MCF 10A (cell line): ENCODE measurements at places on chromosomes 6 and 20.

DNA sequence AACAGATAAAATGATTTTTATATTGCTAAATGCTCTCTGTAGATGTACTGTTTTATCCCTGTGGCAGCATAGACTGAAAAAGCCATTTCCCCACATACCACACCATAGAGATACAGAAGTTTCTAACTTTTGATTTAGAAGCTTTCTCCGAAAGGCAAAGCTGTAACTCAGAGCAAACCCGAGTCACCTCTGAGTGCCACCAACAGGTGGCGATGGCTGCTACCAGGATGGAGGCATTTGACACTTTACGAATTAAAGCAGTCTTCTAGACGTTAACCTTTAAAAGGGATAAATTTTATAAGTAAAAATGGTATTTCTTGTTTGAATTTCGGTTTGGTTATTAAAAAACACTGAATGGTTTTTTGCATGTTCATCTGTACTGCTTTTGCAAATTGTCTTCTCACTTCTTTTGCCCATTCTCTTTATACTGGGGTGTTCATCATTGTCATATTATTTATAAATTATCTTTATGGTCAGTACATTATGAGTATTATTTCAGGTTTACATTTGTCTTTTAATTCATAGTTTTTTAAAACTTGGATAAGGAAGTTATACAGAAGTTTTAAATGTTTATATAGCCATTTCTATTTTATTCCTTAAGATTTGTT, 201.0 kb upstream of the CEP162 start:
- H3K27ac ChIP-seq = no peak overlapping the region
- peak; percentile 66 for DNase-seq
- no peaks in the 10 kb centered on the region for H3K36me3 ChIP-seq
- no peaks in the 10 kb centered on the region for H3K27me3 ChIP-seq

DNA sequence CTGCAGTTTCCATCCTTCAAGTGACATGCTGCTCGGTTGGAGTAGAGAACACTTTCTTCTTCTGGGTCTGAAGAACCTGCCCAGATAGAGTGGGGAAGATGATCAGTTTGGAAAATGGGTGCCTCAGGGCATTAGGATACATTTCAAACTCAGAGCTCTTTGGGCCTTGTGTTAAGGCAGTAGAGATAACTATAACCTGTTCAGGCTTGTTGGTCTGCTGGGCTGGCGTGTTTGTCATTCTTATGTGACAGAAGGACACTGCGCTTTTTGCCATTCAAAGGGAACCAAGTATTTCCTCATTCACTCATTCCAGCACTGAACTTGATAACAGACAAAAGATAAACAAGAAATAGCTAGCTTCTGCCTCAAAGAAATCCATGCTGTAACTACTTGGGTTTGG, 3.8 kb downstream of the TOMM34 start:
- peaks cover 67% of the 10 kb centered on the region for H3K36me3 ChIP-seq
- peak overlapping the region; percentile 24 for H3K27ac ChIP-seq
- no peaks in the 10 kb centered on the region for H3K27me3 ChIP-seq
- H3K4me1 ChIP-seq = peaks cover 42% of the 10 kb centered on the region
- no peak for DNase-seq

DNA sequence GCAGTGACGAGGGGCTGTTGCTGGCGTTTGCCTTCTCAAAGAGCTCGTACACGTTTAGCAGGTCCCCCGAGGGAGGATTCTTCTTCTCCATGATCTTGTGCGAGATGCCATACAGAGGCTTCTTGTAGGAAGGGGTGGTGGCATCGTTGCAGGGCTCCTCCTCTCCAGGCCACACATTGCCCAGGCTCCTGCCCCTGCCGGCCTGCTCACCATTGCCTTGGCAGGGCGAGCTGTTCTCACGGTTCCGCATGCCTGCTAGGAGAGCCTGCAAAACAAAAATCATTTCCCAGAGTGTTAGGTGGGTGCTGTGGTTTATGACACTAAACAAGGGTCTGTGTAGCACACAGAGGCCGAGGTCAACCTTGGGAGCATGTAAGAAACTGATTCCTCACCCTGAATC, 42.7 kb downstream of the MTRES1 start:
- H3K27ac ChIP-seq = no peak overlapping the region
- H3K4me1 ChIP-seq = no peaks in the 10 kb centered on the region
- H3K36me3 ChIP-seq = peaks cover 6% of the 10 kb centered on the region
- no peaks in the 10 kb centered on the region for H3K27me3 ChIP-seq
- H3K4me3 ChIP-seq = no peak overlapping the region

GRCh38 chr20:51104960-51105920, 82.3 kb upstream of the KCNG1 start:
- no peak for DNase-seq
- H3K27me3 ChIP-seq = peaks cover 25% of the 10 kb centered on the region
- H3K4me3 ChIP-seq = no peak overlapping the region
- no peaks in the 10 kb centered on the region for H3K36me3 ChIP-seq

GRCh38 chr20:17854307-17854903, 114.2 kb downstream of the SNX5 start:
- DNase-seq = peak; percentile 52
- no peaks in the 10 kb centered on the region for H3K36me3 ChIP-seq
- no peak overlapping the region for H3K4me3 ChIP-seq
- H3K4me1 ChIP-seq = peaks cover 19% of the 10 kb centered on the region
- H3K27me3 ChIP-seq = no peaks in the 10 kb centered on the region

GRCh38 chr6:155628306-155628705, 172.7 kb upstream of the NOX3 start:
- no peak overlapping the region for H3K4me3 ChIP-seq
- H3K36me3 ChIP-seq = peaks cover 6% of the 10 kb centered on the region
- no peaks in the 10 kb centered on the region for H3K27me3 ChIP-seq
- no peak overlapping the region for H3K27ac ChIP-seq
- H3K4me1 ChIP-seq = no peaks in the 10 kb centered on the region
- DNase-seq = no peak

DNA sequence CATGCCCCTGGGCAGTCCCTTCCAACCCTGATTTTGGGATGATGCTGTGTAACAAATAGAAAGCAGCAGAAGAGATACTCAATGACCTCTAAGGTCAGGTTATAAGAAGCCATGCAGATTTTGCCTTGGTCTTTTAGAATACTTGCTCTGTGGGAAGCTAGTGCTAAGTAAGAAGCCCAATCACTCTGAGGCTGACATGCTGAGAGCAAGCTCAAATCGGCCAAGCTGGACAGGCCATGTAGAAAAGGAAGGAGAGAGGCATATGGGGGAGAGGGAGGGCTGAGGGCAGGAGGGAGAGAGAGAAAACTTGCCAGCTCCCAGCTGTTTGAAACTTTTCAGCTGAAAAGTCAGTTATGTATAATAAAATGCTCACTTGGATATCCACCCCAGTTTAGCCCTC, 1021.6 kb upstream of the MAP3K7 start:
- H3K36me3 ChIP-seq = no peaks in the 10 kb centered on the region
- no peaks in the 10 kb centered on the region for H3K4me1 ChIP-seq
- no peaks in the 10 kb centered on the region for H3K27me3 ChIP-seq
- no peak overlapping the region for H3K27ac ChIP-seq
- H3K4me3 ChIP-seq = no peak overlapping the region

- DNase-seq = no peak
- no peak overlapping the region for H3K4me3 ChIP-seq
- no peak overlapping the region for H3K27ac ChIP-seq
Observed at GRCh38 chr6:117268924-117269323, 3.6 kb downstream of the VGLL2 start.

DNA sequence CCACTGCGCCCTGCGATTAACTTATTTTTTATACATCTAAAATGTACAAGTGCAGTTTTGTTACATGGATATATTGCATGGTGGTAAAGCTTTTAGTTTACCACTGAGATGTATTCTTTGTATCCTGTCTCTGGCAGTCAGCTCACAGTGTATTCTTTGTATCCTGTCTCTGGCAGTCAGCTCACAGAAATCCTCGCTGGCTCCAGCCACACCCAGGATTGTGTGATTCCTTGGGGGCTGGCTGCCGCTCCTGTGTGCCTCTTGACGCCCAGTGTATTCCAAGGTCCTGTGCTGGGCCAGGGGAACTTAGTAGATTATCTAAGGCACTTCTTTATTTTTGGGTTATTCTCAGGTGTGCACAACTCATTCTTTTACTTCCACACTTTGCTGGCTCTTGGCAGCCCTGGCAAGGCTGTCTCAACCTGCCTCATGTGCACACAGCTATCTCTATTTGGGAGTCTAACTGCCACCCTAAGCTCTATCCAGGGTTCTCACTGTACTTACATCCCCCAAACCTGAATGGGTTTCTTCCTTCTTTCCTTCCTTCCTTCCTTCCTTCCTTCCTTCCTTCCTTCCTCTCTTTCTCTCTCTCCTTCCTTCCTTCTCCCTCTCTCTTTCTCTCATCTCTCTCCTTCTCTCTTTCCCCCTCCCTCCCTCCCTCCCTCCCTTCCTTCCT, 12.4 kb upstream of the RNF24 start:
- peak overlapping the region; percentile 22 for H3K4me3 ChIP-seq
- DNase-seq = no peak
- H3K4me1 ChIP-seq = peaks cover 32% of the 10 kb centered on the region
- no peaks in the 10 kb centered on the region for H3K36me3 ChIP-seq
- no peak overlapping the region for H3K27ac ChIP-seq

GRCh38 chr6:112595841-112596240, 248.7 kb downstream of the RFPL4B start:
- H3K27ac ChIP-seq = no peak overlapping the region
- H3K36me3 ChIP-seq = no peaks in the 10 kb centered on the region
- no peaks in the 10 kb centered on the region for H3K27me3 ChIP-seq

GRCh38 chr6:116387374-116387773, 16.6 kb downstream of the DSE start:
- peak; percentile 96 for DNase-seq
- peak overlapping the region; percentile 50 for H3K4me3 ChIP-seq
- no peaks in the 10 kb centered on the region for H3K27me3 ChIP-seq
- peaks cover 56% of the 10 kb centered on the region for H3K4me1 ChIP-seq
- peak overlapping the region; percentile 89 for H3K27ac ChIP-seq

DNA sequence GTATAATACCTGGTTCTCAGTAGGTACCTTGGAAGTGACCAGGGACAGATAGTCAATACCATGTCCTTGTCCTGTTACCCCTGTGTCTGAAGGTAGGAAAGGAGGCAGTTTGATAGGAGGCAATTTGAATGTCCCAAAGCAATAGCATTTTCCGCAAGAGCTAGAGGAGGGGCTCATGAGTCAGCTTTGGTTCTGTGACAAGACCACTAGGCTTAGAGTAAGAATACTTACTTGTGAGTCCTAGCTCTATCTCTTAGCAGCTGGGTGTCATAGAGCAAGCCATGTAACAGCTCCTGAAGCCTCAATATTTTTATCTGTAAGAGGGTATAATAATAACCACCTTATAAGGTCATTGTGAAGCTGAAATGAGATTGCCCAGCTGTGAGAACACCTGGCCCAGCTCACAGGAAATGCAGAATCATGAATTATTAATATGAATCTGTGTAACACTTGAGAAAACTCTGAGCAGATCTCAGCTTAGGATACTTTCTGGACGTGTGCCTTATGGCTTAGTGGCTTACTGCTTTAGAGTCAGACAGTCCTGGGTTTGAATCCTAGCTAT, 58.6 kb downstream of the DAAM2 start:
- no peaks in the 10 kb centered on the region for H3K4me1 ChIP-seq
- H3K27ac ChIP-seq = no peak overlapping the region
- no peak overlapping the region for H3K4me3 ChIP-seq
- DNase-seq = no peak
- H3K27me3 ChIP-seq = no peaks in the 10 kb centered on the region
- no peaks in the 10 kb centered on the region for H3K36me3 ChIP-seq

DNA sequence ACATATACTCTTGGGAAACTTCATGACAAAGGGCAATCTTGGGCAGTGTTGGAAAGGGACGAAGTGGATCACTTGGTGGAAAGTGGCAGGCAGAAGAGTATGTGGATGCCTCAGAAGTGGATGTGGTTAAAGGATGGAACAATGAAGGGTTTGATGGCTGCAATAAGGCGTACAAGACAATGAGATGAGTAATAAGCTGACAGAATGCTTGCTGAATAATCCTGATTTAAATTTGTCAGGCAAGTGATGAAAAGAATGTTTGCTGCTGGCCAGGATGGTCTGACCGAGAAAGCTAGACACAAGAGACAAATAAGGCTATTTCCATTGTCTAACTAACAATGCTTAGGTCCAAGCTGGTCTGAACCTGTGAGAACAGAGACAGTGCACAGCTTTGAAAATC, 61.6 kb upstream of the CEP85L start:
- no peak overlapping the region for H3K27ac ChIP-seq
- H3K4me1 ChIP-seq = peaks cover 27% of the 10 kb centered on the region
- no peak overlapping the region for H3K4me3 ChIP-seq
- no peaks in the 10 kb centered on the region for H3K27me3 ChIP-seq

DNA sequence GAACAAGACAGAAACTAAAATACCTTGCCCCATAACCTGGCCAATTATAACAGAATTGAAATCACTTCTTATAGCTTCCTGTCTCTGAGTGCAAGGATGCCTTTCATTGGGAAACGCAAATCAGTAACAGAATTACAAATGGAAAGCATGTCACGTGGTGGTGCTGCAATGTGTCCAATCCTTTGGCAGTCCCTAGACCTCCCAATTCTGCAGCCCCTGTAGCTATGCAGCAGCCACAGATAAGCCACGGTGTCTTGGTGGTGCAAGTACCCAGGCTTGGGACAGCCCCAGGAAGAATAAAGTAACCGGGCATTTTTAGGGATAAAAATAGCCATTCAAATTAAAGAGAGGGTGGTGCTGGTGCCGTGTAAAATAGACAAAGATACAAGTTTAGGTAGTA, 134.6 kb upstream of the CCN2 start:
- H3K36me3 ChIP-seq = no peaks in the 10 kb centered on the region
- DNase-seq = no peak
- no peaks in the 10 kb centered on the region for H3K27me3 ChIP-seq

DNA sequence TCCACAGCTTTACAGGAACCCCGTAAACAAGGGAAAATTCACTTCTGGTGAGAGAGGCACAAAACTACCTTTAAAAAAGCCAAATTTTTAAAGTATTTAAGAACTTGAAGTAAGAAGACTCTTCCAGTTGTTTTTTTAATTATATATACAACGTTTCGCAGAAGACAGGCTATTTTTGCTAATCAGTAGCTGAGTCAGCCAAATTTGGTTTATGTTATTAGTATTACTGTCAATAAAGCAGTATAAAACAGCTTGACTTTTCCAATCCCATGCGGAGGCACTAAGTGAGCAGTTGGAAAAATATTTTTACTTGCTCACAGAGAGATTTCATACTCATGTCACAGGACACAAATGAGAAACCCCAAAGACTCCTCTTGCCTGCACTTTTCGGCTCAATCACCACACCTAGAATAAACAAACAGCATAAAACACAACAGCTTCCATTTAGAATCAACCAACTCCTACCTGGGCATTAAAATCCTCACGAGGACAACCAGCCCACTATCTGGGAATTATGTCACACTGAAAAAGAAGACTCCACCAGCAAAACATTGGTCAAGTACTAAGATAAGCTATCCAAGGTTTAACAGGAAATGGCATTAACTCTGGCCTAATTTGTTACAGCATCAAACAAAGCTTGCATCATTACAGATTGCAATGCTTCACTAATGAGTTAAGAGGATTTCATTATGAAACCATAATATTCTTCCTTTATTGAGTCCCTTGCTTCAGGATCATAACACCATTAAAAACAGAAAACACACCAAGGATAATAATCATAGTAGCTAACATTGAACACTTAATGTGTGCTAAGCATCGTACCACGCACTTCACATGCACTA, 26.3 kb downstream of the ELOVL5 start:
- H3K27me3 ChIP-seq = no peaks in the 10 kb centered on the region
- DNase-seq = no peak
- peaks cover 40% of the 10 kb centered on the region for H3K4me1 ChIP-seq
- H3K27ac ChIP-seq = peak overlapping the region; percentile 28
- no peak overlapping the region for H3K4me3 ChIP-seq

- peaks cover 3% of the 10 kb centered on the region for H3K4me1 ChIP-seq
- no peaks in the 10 kb centered on the region for H3K36me3 ChIP-seq
- H3K4me3 ChIP-seq = no peak overlapping the region
- no peaks in the 10 kb centered on the region for H3K27me3 ChIP-seq
- DNase-seq = peak; percentile 9
- no peak overlapping the region for H3K27ac ChIP-seq
Observed at GRCh38 chr6:43917878-43918382, 147.9 kb downstream of the VEGFA start.
